ENCODE measurements at places on chromosomes 2 and 18.

DNA sequence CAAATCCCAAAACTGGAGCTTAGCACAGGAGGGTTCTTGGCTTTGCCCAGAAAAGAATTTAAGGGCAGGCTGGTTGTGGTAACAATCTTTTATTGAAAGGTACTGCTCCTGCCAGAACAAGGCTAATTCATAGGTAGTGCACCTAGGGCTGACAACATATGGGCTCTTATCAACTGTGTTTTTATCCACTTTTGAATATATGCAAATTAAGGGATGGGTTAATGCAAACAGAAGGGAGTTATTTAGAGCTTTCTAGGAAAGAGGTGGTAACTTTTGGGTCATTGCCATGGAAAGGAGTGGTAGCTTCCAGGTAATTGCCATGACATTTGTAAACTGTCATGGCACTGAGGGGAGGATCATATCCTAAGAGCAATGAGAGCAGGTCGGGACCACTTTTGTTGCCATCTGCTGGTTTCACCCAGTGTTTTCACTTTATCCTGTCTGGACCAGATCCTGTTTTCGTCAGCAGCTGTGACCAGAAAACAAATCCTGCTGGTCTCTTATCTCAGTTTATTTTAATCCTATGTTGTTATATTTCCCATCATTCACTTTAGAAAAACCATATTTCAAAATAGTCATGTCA is 981 bp downstream of the C2orf66 start:
- DNase-seq: no peak

DNA sequence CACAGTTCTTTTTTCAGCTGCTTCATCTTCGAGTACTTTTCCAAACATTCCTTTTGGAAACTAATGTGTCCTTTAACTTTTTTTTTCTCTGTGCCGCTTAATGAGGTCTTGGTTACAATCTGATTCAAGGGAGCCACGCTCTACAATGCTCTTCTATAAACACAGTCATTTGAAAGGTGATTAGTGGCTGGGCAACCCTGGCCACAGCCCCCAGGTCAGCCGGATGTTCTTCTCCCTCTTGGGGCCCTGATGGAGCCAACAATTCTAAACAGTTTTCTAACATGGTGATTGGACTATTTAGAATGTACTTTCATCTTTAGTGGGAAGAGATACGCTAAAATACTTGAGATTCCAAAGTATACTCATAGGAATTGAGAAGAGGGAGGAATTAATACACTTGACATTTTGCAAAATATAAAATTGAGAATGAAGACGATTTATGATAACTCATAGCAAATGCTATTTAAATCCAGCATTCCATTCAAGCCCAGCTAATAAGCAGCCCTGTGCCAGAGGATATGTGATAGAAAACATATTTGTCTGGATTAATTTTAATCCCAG is 83.7 kb upstream of the MBOAT2 start:
- peak; percentile 43 for DNase-seq

GRCh38 chr2:241048949-241049343 is 50.5 kb downstream of the SNED1 start:
- no peak for DNase-seq

DNA sequence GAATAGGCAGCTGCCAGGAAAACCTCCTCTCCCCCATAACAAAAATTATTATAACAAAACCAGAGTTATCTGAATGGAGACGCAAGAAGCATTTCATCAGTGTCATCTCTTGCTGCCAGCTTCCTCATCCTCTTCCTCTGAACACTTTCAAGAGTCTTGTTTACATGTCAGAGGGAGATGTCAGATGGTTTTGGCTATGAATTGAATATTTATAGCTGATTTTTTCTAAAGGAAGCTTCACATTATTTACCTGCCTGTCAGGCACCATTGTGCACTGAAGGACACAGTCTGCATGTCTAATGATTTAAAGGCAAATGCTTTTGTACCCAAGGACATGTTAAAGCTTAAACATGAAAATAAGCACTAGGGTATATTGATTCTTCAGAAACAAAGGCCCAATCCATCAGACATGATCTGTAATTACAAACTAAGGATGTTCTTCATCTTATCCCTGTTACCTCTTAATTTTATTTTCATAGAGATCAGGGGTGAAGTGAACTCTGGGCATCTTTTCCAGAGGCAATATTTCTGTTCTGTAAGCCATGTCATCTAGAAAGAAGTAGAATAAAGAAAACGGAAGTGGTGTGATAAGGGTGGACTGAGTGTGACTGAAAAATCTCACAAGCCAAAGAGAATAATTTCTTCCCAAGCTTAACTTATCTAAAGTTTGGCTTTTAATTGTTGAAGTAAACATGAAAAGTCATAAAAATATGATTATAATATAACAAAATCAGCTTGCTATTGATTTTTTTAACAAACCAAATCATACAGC is 168.7 kb downstream of the ANKRD44 start:
- no peak for DNase-seq

DNA sequence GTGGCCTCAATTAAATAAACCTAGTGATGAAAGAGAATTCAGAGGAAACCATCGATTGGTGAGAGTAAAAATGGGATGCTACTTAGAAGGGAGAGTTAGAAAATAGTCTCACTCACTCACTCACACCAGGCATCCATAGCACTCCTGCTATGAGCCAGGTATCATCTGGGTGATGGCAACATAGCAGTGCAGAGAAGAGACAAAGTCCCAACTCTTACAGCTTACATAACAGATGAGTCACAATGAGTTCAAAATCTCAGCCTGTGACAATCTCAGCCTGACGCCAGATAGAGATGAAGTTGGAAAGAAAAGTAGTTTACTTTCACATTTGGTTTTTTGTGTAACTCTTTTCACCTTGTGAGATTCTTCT is 55.4 kb upstream of the THOC1 start:
- DNase-seq: peak; percentile 53

GRCh38 chr2:100800915-100801314 is 19.0 kb upstream of the NPAS2 start:
- DNase-seq: no peak

GRCh38 chr2:77519888-77520506 is 2.2 kb downstream of the LRRTM4 start:
- DNase-seq: no peak

GRCh38 chr2:64063454-64063853 is 44.2 kb upstream of the VPS54 start:
- no peak for DNase-seq

DNA sequence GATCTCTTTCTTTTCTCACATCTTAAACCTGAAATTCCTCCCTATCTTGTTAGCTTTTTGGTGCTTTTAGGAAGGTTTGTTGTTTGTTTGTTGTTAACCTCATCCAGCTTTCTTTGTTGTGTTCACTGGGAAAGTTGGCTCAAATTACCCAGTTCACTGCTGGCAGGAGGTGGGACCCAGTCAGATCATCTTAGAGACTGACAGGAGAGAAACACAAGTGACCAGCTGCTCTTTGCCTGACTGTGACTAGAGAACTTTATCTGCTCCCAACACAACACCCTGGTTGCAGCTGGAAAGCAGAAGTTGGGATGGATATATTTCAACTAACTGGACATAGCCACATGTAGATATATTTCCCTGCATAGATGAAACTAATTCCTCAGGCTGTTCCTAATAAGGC is 10.0 kb downstream of the MAPK4 start:
- DNase-seq: no peak

GRCh38 chr2:106827158-106827557 is 58.8 kb downstream of the ST6GAL2 start:
- no peak for DNase-seq

GRCh38 chr2:62415518-62415917 is 90.5 kb downstream of the TMEM17 start:
- no peak for DNase-seq

DNA sequence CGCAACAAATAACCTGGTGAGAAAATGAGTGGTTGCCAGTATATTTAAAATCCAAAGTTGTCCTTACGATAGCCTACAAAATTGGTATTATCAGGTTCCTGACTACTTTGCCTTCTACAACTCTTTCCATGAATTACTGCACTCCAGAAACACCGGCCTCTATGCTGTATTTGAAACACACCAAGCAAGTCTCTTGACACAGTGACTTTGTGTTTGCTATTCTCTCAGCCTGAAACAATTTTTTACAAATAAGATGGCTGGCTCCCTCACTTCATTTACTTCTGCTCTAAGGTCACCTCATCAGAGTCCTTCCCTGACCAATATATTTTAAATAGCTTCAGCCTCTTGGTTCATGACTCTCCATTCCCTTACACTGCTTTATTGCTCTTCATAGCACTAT is 12.2 kb downstream of the KANSL1L start:
- no peak for DNase-seq

DNA sequence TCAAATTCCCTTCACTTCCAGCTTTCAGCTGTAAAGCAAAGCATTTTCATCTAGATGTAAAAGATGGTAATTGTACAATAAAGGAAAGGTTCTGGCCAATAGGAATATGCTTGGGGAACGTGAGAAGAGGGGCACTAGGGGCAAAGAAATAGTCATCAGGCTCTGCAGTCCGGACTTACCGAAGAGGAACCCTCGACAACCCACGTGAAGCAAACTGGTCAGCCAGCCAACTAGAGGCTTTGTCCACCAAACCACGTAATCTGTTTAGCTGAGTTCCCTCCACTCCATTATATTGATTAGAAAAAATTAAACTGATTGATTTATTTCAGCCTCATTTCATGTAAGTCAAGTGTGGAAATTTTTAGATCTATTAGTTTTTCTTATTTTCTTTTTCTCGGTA is 300.4 kb upstream of the FANCL start:
- no peak for DNase-seq

- DNase-seq: no peak
Observed at GRCh38 chr18:34117319-34117718, 107.4 kb downstream of the NOL4 start.

- DNase-seq: no peak
Observed at GRCh38 chr2:6808426-6808825, 57.3 kb downstream of the CMPK2 start.

DNA sequence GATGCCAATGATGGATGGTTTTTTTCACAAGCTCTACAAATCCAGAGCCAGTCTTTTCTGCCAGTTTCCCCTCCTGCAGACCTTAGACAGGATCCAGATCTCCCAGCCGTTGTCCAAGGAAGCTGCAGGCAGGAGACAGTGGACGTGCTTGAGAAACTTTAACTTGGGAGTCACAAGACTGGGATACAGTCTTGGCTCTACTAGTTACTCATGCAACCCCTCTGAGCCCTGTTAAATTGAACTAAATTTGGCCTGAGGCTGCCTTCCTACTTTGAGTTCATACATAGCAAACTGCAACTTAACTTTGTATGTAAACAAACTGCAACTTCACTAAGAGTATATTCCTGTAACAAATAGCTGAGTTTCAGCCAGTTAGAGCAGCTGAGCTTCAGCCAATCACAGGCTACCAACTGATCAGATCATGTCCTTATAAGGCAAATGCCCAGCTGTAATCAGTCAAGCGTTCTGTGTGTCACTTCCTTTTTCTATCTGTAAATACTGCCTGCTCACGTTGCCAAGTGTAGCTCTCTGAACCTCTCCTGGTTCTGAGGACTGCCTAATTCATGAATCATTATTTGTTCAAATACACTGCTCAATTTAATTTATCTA is 140.9 kb downstream of the CAPN13 start:
- DNase-seq: peak; percentile 62

- no peak for DNase-seq
Observed at GRCh38 chr2:44110444-44110843, 58.2 kb upstream of the PPM1B start.

- DNase-seq: no peak
Observed at GRCh38 chr2:123098619-123099018, 926.5 kb upstream of the CNTNAP5 start.

DNA sequence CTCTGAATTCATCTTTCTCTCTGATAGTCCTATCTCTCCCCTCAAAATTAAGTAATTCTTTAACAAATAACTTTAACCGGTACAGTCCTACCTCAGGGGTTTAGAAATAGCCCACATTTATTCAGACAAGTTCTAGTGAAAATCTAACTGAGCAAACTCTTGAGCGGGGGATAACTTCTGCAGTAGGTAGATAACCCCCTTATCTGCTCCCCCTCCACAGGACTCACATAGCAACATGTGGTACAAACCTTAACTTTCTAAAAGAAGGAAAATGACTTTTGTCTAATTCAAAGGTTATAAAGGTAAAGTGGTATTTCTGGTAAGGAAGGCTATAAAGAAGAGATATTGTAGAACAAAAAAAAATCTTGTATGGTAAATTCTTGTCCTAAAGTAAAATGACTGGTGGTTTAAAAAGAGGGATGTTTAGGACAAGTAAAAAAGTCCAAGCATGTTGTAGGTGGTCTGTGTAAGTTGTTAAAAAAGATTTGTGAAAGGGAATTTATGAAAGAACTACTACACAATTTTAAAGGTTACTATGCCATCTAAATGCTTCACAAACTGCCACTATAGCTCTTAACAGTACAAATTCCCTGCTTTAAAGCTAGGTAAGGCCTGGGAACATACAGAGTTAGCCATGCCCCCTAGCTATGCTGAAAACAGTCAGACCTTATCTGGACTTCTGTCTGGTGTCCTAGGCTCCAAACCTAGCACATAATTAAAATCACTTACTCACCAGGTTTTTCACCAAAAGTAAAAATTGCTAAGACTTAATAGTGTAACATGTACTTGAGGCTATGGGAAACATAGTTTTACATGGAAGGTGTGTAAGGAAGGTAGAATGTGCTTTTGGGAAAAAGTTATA is 8.1 kb upstream of the RPIA start:
- DNase-seq: no peak

DNA sequence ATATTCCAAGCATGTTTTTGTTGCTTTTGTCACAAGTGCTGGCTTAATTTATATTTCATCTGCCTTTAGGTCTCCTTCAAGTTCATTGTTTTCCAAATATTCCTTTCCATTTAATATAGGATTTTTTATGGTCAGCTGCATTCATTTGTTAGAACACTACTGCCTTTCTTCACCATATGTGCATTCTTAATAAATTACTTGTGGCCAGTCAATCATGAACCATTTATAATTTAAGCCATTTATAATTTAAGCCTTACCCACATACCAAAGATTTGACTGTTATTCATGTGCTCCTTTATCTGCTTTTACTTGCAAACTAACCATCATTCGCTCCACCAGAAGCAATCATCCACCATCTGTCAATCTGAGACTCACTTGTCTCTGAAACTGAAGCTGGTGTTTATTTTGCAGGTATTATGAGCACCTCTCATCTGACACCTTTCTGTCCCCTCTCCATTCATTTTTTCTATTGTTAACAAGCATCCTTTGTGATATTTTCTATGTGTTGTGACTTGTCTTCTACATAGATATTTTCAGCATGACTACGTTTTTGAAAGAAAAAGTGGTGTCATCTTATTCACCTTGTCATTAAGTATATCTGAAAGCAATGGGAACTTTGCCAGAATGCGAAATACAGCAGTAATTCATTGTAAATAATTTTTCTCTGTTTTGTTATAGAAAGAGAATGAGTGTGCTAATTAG is 786.8 kb downstream of the KCNJ3 start:
- DNase-seq: no peak

GRCh38 chr2:11539317-11540147 is 5.7 kb downstream of the GREB1 start:
- DNase-seq: no peak
